ENCODE measurements at places on chromosomes 3 and 15.

DNA sequence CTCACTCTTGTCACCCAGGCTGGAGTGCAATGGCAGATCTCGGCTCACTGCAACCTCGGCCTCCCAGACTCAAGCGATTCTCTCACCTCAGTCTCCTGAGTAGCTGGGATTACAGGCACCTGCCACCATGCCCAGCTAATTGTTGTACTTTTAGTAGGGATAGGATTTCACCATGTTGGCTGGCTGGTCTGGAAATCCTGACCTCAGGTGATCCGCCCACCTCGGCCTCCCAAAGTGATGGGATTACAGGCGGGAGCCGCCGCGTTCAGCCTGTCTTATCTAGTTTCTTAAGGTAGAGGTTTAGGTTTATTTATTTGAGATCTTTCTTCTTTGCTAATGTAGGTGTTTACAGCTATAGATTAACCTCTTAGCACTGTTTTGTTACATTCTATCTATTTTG, 708.8 kb downstream of the ZNF385D start:
- no peak overlapping the region for H3K4me3 ChIP-seq
- no peak overlapping the region for H3K27ac ChIP-seq
- H3K4me1 ChIP-seq: no peaks in the 10 kb centered on the region
- DNase-seq: no peak
- H3K36me3 ChIP-seq: no peaks in the 10 kb centered on the region

DNA sequence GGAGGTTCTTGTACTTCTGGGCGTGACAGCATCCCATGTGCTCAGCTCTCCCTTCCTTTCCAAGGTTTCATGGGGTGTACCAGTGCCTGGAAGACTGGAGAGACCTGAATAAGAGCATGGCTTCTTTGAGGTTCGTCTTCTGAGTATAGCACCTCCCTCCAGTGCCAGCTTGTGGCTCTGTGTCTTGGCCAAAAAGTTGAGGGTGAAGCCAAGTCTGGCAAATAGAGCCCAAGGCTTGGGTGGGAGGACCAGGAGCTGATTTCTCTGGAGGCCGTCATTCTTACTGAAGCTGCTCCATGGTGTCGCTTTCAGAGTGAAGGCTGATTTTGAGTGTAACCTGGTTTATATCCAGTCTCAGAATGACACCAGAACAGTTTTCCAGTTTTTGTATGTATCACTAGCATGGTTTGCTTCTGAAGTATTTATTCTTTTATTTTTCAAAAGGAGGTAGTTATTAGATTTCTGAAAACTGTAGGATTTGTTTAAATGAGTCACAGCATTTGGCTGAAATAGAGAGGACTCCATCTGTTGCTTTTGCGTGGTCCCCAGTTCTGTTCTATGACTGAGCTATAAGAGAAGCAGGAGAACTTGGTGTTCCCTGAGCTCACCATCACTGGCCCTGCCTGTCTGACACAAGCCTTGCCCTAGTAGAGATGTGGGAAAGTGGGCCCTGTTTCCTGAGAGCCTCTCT, 47.2 kb downstream of the BSN start:
- DNase-seq: no peak
- no peaks in the 10 kb centered on the region for H3K36me3 ChIP-seq
- no peak overlapping the region for H3K4me3 ChIP-seq
- H3K4me1 ChIP-seq: peaks cover 23% of the 10 kb centered on the region

GRCh38 chr3:10329495-10330015, 8.6 kb upstream of the SEC13 start:
- H3K27ac ChIP-seq: no peak overlapping the region
- H3K36me3 ChIP-seq: no peaks in the 10 kb centered on the region
- no peaks in the 10 kb centered on the region for H3K4me1 ChIP-seq
- no peak overlapping the region for H3K4me3 ChIP-seq
- peaks cover 43% of the 10 kb centered on the region for H3K27me3 ChIP-seq

DNA sequence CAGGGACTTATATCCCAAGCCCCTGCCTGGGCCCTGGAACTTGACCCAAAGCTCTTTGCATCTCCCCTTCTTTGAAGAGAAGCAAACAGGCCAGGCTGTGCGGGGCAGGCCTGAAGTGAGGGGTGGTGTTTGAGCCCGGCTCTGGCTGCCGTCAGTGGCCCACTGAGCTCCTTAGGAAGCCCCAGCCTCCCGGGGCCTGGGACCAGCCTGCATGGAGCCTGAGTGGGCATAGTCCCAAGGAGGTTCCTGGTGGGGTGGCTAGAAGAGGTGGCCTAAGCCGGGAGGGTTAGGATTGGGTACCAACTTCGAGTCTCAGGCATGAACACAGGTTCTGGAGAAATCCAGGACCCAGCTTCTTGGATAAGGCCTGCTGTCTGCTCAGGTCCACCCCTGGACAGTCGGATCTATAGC, 6.4 kb downstream of the TMIE start:
- no peak for DNase-seq
- H3K4me3 ChIP-seq: no peak overlapping the region
- no peak overlapping the region for H3K27ac ChIP-seq
- H3K4me1 ChIP-seq: no peaks in the 10 kb centered on the region

- H3K36me3 ChIP-seq: no peaks in the 10 kb centered on the region
- H3K27ac ChIP-seq: no peak overlapping the region
- H3K4me1 ChIP-seq: no peaks in the 10 kb centered on the region
- H3K27me3 ChIP-seq: peaks cover 2% of the 10 kb centered on the region
These were observed 216.8 kb downstream of the ERC2 start for GRCh38 chr3:56251343-56251945.

Data from activated CD4-positive, alpha-beta memory T cell treated with anti-CD3 and anti-CD28 coated beads, Interleukin-2, amount 10 ng/mL, durations not matched to agents 7 days and 5 days (primary cell).